ENCODE measurements at places on chromosomes 2 and 18. TPM values are rescaled to one million over a fixed set of nuclear protein-coding genes. Genes with fewer than 3 reads are reported as not detected.

LRRC30 gene
- not detected for total RNA-seq

CRYGC gene
- total RNA-seq: not detected

GRCh38 chr18:8471372-8471771, 137.9 kb upstream of the RAB12 start:
- no peak for DNase-seq

IAH1 gene
- total RNA-seq: 78.1 TPM

DNA sequence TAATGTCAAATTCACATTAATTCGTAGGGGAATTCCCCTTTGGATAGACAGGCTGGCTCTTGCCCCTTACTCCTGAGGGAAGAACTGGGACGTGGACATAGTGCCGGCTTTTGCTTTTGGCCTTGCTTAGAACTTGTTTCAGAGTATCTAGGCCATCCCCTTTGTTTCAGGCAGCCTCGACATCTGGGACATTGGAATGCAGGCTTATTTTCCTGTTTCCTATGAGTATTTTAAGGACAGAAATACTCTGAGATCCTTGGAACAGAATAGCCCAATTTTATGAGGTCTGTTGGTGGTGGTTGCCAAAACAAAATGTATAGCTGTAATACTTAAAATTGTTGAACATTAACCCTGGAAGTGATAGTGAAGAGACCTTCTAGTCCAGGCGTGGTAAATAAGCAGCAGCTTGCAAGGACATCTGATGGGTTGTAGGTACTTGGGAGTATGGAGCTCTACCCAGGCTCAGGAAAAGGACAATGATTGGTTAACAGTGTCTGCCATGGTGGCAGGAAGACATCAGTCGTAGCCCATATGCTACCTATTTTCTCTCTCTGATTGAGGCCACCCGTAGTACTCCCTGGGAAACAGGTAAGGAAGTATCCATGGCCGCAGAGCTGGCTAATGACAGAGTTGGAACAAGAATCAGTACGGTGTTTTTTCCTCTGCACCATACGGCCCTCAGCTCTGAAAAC, 112.4 kb downstream of the CDK15 start:
- no peak for DNase-seq

DNA sequence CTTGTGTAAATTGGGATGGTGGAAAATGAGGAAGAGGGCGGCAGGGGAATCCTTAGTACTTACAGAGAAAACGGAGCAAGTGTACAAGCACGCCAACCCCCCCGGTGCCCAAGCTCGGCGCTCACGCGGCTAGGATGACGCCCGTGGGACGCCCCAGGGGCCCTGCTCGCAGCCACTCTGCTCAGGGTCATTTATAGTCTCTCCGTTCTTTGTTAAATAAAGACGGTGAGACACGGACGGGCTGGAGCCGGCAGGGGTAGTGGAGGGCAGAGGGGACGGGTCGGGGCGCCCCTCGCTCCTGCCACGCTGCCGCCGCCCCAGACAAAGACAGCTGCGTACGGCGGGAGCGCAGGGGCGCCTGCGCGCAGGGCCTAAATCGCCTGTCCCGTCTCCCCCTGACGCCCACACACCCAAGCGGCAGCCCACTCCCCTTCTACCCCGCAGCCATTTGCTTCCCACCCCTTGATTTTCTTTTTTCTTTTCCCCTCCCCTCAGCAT, 37.8 kb downstream of the PCBP1 start:
- DNase-seq: peak; percentile 58

LOXL3 gene
- 16.1 TPM for total RNA-seq

PLGLB1 gene
- 6.2 TPM for total RNA-seq

- DNase-seq: no peak
Observed at GRCh38 chr18:12291690-12292089, 16.4 kb upstream of the TUBB6 start.

- no peak for DNase-seq
Observed at GRCh38 chr2:181673173-181673572, 7.1 kb downstream of the NEUROD1 start.

WIPF1 gene
- 2.7 TPM for total RNA-seq

- DNase-seq: no peak
Observed at GRCh38 chr18:70636991-70637390, 348.1 kb downstream of the SOCS6 start.

DNA sequence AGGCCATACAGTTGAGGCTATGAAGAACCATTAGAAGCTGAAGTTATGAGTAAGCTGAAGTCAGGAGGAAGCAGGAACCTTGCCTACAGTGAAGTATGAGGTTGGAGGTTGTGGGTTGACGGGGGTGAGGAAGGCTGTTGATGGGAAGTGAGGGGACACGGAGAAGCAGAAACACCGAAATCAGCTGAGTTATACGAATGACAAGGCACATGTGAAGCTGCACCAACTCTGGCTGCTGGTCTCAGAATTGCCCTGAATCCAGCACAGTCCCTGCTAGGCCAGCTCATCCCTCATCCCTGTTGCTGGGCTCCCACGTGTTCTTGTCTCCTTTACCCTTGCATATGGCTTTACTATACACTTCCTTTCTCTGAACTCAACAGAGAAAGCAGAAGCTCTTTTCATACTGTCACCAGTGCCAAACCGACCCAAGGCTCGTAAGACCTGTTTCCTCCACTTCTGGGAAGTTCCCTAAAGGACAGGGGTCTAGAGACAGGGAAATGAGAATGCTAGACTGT, 9.2 kb upstream of the TMEM247 start:
- no peak for DNase-seq

TDRD15 gene
- total RNA-seq: 3.0 TPM

SPATA3 gene
- not detected for total RNA-seq

- DNase-seq: no peak
Observed at GRCh38 chr2:238159661-238160205, 963 bp downstream of the ERFE start.

TXNDC2 gene
- total RNA-seq: not detected

- DNase-seq: no peak
Observed at GRCh38 chr2:160429248-160430000, 64.2 kb downstream of the RBMS1 start.

TSPYL6 gene
- total RNA-seq: 0.31 TPM

TBR1 gene
- 53.7 TPM for total RNA-seq

- no peak for DNase-seq
Observed at GRCh38 chr2:197130318-197130717, 180.3 kb downstream of the ANKRD44 start.

WDSUB1 gene
- total RNA-seq: 30.9 TPM

DNA sequence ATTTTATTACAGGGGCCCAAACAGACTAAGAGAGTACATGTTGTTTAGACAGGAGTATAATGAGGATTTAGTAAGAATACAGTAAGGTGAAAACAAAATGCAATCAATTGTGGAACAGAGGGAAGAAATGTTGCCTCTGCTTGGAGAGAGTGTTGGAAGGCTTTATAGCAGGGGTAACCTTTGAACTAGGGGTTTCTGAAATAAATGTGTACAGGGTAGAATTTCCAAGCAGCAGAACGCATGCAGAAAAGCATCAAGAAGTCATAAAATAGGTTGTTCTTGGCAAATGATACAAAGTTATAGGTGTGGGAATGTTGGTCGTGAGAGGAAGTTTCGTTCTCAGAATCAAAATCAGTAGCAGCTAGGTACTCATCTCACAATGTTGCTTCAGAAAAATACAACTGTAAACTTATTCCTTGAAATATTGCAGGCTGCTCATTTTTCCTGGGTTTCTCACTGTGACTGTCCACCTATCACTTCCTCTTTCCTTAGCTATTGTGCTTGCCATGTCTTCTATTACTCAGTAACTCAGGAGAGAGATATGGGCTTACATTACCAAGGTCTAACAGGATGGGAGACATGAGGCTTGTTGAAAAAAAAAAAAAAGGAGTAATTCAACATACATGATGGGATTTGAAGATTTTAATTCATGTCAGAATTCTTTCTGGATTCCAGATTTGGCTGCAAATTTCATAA, 17.1 kb upstream of the HNMT start:
- no peak for DNase-seq

DNA sequence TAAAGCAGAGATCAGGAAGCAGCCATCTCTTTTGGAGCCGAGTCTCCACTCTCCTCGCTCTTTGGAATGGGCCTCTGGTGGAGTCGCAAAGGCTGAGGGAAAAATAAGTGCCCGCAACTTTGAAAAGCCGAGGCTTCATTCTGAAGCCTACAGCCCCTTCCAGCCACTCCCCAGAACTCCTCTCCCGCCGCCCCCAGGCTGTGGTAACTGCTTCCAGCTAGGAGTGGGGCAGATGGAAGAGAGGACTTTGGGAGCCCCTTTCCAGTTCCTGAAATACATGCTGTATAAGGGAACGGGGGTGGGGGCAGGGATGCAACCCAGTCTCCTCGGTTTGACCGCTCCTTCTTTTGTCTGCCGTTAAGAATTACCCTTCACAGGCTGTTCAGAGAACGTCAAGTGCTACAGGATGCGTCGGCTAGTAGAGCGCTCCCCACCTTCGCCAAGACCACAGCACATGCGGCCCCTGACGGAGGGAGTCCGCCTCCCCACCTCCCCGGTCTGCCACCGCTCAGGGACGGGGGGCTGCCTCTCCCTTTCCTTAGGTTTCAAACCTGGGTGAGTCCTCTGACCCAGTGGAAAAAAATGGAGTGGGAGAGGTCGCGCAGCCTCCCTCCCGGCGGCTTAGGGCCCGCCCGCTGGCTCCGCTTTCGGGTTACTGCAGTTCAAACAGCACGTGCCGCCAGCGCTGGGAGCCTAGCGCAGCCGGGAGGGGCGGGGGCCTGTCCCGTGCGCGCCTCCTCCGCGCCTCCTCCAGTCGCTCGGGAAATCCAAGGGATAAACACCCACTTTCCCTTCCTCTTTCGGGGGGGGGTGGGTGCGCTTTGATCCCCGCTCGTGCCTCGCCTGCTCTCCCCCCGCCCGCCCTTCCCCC, 4.9 kb downstream of the CYP26B1 start:
- no peak for DNase-seq

GRCh38 chr18:28281400-28281799, 104.5 kb upstream of the CDH2 start:
- DNase-seq: no peak

DNA sequence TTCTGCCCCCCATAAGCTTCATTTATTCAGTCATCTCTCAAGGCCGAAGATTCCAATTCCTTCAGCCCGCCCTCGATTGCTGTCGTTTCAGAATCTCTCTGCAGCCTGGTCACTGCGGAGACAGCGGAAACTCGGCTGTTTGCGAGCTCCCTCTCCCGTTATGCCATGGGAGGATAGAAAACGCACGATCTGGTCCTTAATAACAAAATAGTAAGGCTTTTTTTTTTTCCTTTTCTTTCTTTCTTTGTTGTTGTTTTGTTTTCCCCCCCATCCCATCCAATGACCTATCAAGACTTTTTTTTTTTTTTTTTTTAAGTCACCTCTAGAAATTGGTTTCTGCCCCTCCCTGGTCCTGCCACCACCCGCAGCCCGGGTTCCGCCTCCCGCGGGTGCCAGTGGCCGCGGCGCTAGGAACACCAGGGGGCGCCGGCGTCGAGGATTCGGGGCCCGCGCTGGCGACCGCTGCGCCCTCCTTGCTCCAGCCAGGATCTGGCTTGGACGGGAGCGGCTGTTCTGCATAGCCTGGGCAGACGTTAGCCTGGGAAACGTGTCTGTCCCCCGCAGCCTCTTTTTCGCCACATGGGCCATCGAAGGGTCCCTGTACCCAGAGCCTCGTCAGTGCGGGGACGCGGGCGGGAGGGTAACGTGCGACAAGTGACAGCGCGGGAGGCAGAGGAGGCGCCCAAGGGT, 10.1 kb downstream of the CPLX4 start:
- DNase-seq: peak; percentile 13

DSEL gene
- total RNA-seq: 71.4 TPM

CGREF1 gene
- total RNA-seq: 17.3 TPM

All from occipital lobe (tissue), 3 donors.